Stimulated activated naive CD4-positive, alpha-beta T cell treated with Interleukin-2 at 50 U/mL for 16 hours (primary cell): ENCODE measurements at places on chromosomes 7 and 10.
A peak's percentile ranks its signal among the peaks of the same experiment; 100 is the strongest.

DNA sequence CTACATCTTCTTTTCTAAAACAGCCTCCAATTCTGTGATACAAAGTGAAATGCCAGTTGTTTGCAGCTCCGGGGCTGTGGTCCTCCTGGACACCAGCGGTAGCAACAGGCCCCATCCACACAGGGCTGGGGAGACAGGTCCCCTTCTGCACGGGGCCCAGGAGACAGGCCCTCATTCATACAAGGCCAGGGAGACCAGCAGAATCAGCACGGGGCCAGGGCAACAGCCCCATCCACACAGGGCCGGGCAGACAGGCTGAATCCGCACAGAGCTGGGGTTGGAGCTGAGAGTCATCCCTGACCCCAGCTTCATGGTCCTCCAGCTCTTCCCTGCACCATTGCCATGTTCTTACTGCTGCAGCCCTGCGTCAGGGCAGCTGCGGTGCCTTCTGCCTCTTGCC lies 238.6 kb downstream of the MGMT start:
- DNase-seq = no peak

GRCh38 chr10:58531084-58531695 lies 18.5 kb downstream of the BICC1 start:
- peak; percentile 18 for DNase-seq

- DNase-seq = no peak
These were observed 274.6 kb downstream of the ELFN1 start for GRCh38 chr7:1944619-1945210.

DNA sequence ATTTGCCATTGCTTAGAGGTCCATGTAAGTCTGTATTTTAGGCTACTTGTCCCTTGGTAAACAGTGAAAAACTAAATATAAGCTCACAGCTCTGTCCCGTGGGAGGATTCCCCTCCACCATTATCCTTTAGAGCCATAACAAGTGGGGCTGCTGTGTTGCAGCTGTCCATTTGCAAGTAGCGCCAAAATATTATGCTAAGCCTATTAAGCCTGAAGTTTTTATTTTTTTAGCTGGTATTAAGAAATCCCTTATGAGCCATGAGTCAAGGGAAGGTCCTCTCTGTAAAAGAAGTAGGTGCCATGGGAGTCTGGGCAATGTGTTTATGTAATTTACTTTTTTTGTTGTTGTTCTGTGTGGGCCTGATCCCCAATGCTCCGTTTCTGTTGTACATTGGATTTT lies 183.9 kb downstream of the THSD7A start:
- no peak for DNase-seq

DNA sequence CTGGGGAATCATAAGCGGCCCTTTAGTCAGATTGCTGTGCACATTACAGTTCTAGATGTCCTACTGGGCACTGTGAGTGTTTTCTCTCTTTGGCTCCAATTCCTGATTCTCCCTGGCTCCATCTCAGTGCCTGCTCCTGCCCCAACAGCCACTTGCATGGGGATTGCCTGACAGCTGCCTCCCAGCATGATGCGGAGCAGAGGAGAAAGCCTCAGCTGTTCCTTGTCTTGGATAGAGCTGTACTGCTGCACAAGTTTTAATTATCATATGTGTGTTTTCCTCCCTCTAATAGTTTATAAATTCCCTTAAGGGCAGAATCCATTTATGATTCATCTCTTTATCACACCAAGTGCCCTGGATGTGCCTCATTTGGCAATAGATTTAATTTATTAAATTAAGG lies 285.8 kb upstream of the COBL start:
- no peak for DNase-seq

DNA sequence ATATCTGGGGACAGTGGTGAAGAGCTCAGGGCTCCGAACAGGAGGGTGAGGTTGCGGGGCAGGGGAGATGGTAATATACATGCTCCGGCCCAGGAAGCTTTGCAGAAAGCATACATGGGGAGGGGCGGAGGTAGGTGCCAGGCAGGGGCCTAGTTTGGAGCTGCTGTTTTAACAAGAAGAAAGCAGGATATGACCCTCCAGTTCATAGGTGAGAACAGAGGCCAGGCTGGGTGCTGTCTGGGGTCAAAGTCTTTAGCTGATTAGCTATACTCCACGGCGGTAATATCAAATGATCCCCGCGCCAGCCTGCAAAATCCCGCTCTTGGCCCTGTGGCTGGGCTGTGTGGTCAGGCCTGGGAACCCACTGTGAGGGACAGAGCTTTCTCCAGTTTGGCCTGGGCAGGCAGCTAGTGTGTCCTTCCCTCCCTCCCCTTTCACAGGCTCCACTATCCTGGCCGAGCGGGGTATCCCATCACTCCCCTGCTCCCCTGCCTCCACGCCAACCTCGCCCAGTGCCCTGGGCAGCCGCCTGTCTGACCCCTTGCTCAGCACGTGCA lies 95.6 kb downstream of the NEURL1 start:
- no peak for DNase-seq

DNA sequence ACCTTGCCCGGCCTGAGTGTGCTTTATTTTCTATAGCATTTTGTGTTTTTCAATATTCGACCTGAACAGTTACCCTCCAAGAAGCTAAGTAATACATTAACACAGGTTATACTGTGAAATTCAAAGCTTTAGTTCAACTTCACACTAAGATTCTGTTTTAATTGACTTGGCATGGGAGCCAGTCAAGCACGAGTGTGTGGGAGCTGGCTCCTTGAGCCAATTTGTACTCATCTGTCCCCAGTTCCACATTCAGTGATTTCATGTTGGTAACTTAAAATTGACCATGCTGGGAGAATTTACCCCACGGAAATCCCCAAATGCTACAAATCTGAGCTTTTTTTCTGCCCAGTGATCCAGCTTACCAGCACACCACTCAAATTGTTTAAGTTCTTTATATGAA lies 20.3 kb downstream of the TSPAN12 start:
- no peak for DNase-seq

GRCh38 chr7:115097175-115097671 lies 175.3 kb downstream of the MDFIC start:
- no peak for DNase-seq

DNA sequence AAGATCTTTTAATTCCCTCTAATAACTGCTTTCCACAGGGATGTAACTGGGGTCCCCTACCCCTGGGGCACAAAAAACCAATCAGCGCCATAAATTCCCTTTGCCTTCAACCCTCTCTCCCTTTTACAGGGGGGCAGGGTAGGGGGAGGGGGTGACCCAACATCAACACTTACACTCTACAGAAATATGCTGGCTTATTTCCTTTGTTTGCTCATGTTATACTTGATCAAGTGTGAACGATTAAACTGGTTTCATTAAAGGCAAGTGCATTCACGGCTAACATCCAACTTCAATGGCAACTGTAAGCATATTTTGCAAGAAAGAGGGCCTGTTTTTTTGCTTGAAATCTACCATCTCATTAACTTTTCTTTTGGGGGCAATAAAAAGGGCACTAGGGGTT lies 2.9 kb downstream of the CTBP2 start:
- no peak for DNase-seq

GRCh38 chr10:33749067-33749735 lies 414.7 kb upstream of the NRP1 start:
- DNase-seq = no peak

- no peak for DNase-seq
These were observed 558.1 kb downstream of the PTPRN2 start for GRCh38 chr7:158029509-158029908.

- peak; percentile 9 for DNase-seq
These were observed at the start of gene TBXAS1 for GRCh38 chr7:139829025-139829774. TBXAS1 (plus strand) TSS chr7:139829264; CDS start chr7:139829391, 127 bp downstream.

- no peak for DNase-seq
These were observed 2.5 kb upstream of the MUC3A start for GRCh38 chr7:100946766-100947365.

DNA sequence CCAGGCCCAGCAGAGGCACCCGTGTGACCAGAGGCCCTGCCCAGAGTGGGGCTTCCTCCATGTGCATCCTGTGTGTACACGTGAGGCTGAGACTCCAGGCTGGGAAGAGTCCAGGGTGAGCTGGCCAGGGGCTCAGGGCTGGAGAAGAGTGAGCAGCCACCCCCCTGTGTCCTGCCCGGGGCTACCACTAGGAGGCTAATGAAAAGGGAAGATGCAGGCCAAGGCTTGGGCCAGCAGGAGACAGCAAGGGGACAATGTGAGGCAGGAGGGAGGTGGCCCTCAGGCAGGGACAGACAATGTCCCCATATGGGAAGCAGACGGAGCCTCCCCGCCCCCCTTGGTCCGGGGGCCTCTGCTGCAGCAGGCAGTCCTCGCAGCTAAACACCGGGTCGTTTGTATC lies 102.0 kb downstream of the HIF1AN start:
- DNase-seq = no peak

- no peak for DNase-seq
These were observed 48.1 kb downstream of the WIPF3 start for GRCh38 chr7:29854257-29854938.

DNA sequence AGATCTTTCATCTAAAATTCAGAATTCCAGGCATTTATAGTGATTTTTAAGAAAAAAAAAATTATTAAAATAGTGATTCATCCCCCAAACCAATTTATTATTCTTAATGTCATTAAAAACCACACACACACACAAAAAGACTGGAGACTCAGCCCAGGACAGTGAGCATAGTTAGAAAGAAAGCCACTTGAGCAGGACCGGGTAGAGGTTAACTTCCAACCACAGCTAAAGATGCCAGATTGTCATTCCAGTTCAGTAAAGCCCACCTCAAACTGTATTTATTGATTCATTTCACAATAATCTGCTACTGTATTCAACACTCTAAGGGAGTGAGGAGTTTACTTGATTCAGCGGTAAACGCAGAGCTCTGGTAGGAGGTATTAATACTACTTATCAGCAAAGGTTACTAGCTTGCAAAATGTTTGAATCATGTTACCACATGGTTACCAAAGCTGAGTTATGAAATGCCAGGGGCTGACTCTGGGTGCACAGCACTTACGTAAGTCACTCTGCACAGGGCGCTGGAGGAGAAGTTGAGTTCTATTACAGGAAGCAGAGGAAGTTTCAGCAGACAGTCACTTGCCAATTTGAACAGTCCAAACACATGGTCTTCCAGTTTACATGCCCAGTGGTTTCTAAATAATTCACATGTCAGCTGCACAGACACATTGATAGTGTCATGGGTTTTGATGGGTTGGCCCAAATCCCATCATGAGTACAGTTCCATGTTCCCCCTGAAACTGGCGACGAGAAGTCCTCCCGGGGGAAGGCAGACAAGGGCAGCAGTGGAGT lies 64.6 kb downstream of the KLF6 start:
- no peak for DNase-seq

DNA sequence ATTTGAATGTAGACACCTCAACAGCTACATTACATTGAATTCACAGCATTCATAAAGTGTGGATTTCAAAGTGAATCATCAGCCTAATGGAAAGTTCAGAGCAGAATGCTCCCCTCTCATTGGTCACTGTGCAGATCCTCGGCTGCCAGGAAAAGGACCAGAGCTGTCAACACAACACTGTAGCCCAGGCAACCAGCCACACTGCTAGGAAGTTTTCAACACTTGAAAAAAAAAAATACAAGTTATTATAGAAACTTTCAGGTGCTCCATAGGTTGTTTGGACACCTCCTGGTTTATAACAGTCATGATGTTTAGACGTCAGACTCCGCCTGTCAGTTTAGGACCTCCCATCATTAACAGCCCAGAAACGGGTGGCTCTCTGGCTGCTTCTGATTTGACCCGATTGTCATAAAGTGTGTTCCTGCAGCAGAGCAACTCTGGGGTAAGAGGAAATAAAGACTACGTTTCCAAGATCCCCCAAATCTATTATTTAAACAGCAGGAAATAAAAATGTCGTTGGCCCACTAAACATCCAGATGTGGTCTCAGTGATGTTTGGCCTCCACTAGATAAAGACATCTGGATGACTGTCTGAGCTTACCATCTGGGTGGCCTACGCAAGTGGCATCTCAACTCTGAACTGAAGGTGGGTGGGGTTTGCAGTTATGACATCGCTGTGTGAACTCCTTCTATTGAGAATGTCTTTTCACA lies 117.4 kb downstream of the CABCOCO1 start:
- DNase-seq = peak; percentile 10

DNA sequence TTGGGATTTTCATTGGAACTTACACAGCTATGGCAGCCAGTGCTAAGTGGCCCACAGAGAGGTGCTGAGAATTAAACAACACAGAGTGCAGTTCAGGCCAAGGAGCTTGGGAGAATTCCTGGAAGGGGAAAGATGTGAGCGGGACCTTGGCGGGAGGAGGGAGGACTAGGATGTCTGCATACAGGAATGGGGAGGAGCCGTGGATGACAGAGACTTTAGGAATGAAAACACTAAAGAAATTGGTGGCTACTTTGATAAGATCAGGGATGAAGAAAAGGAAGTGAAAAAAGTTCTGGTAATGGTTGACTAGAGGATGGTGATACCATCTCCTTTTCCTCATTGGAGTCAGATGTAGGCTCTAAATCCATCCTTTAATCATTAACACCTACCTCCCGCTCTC lies 234.2 kb upstream of the FZD8 start:
- no peak for DNase-seq

DNA sequence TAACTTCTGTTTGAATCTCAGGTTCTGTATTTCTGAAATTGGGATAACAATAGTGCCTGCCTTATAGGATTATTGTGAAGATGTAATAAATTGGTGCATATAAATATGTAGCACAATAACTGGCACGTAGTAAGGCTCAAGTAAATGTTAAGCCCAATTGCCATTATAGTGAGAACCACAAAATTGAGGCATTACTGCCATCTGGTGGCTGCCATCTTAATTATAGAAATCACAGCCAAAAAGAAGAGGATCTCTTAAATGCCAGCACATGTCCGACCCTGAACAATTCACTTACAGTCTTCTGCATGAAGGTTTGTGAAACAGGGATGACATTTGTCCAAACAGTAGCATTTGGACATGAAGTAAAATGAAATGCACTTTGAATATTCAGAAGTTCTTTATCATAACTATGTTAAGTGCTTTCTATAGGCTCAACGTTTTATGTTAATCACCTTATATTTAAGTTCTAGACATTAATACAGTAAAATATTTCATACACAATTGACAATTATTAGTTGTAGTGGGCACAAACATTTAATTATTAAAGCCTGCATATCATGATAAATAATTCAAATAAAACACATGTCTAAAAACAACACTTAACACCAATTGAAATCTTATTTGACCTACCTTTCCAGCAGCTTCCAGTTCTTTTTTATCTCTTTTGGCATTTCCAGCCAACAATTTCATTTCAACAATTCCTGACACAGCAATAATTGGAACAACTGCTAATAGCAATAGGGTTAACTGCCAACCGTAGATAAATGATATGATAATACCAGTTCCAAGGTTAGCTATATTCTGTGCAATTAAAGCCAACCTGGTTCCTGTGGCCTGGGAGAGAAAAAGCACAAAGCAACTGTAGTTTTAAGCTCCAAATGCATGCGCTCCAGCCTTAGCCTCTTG lies 58.5 kb downstream of the ABCB4 start:
- DNase-seq = peak; percentile 37

- no peak for DNase-seq
These were observed 28.5 kb downstream of the PIK3CG start for GRCh38 chr7:106893591-106893990.

DNA sequence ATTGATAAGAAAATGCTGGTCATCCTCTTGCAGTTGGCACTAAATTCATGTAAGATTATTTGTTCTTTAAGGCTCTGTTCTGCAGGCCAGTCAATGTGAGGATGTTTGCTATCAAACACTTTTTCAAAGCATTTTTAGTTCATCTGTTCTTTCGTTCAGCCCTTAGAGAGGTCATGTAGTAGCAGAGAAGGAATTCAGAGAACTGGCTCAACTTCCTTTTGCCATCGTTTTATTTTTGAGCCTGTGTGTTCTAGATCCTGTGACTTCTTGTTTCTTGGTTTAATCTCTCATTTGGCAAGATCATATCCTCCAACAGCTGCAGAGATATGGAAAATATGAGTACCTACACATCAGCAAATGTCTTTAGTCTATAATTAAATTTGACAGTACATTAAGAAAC lies 184.3 kb downstream of the NRP1 start:
- no peak for DNase-seq

- DNase-seq = no peak
These were observed 190.5 kb downstream of the HECW1 start for GRCh38 chr7:43302773-43303460.
